ENCODE measurements at places on chromosomes 11 and 22.
A peak's percentile ranks its signal among the peaks of the same experiment; 100 is the strongest.

DNA sequence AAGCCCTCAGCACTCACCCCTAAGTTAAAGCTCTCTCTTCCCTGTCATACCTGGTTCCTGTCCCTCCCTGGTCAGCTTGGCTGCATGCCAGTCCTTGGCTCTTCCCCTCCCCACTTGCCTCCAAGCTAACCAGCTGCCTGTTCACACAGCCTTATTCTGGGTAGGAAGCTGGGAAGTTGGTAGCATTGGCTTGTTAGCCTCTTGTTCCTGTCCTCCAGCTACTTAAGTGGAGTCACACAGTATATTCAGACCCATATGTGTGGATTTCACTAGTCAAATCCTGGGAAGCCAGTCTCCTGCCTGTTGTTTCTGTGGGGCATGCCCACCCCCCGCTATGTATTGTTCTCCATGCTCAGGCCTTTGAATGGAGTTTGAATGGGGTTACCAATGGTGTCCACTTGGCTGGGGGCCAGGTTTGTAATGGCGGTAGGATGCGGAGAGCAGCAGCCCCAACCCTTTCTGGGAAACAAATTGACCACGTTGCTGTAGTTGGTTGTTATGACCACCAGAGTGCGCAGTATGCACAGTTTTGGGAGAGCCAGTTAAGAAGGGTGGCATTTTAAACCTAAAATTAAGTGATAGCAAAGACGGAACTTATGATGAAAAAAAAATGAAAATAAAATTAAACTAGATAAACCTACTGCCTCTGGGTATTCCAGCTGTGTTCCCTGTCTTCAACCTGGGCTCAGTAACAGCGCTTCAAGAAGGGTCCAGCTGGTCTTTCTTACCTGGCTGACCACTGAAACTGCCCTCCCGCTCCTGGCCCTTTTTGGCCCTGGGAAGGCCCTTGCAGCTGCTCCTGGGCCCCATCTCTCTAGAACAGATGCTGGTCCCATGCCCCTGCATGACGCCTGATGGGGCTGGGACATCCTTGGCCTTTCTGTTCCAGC, 10.7 kb upstream of the RPS3 start:
- peak; percentile 92 for DNase-seq
- peaks cover 17% of the 10 kb centered on the region for H3K4me1 ChIP-seq
- no peaks in the 10 kb centered on the region for H3K27me3 ChIP-seq
- no peak overlapping the region for H3K27ac ChIP-seq

- H3K27me3 ChIP-seq = no peaks in the 10 kb centered on the region
- H3K4me3 ChIP-seq = peak overlapping the region; percentile 55
- no peak overlapping the region for H3K27ac ChIP-seq
- no peaks in the 10 kb centered on the region for H3K36me3 ChIP-seq
- DNase-seq = peak; percentile 25
These were observed 668 bp upstream of the CHST1 start for GRCh38 chr11:45665933-45666647.

- no peak overlapping the region for H3K27ac ChIP-seq
- H3K4me3 ChIP-seq = no peak overlapping the region
- H3K36me3 ChIP-seq = no peaks in the 10 kb centered on the region
- H3K4me1 ChIP-seq = no peaks in the 10 kb centered on the region
- DNase-seq = no peak
These were observed 129.4 kb downstream of the CCDC34 start for GRCh38 chr11:27233654-27234042.

GRCh38 chr22:49951000-49951677, 9.4 kb upstream of the PIM3 start:
- H3K4me1 ChIP-seq = peaks cover 10% of the 10 kb centered on the region
- no peaks in the 10 kb centered on the region for H3K27me3 ChIP-seq
- no peak for DNase-seq
- no peaks in the 10 kb centered on the region for H3K36me3 ChIP-seq
- no peak overlapping the region for H3K27ac ChIP-seq
- H3K4me3 ChIP-seq = no peak overlapping the region

GRCh38 chr11:69022260-69022659, 9.2 kb upstream of the MRGPRF start:
- no peaks in the 10 kb centered on the region for H3K36me3 ChIP-seq
- no peak for DNase-seq
- H3K4me3 ChIP-seq = no peak overlapping the region
- H3K4me1 ChIP-seq = no peaks in the 10 kb centered on the region

- peaks cover 2% of the 10 kb centered on the region for H3K27me3 ChIP-seq
- DNase-seq = no peak
- H3K27ac ChIP-seq = no peak overlapping the region
These were observed 25.4 kb upstream of the FXYD2 start for GRCh38 chr11:117849781-117850414.

DNA sequence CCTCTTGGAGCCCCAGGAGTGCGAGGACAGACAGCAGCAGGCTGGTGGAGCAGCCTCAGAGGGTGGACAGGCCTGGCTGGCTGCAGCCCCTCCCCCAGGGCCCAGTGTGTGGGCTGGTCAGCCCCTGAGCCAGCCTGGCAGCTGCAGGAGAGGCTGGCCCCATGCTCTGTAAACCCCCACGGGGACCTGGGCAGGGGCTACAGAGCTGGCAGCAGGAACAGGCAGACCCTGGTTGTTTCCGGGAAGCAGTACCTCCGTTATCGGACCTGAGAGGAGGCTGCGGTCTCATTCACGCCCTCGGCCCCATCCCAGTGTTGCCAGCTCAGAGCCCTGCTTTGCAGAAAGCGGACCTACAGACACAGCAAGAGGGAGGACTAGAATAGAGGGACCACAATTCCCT, 38.5 kb upstream of the COMT start:
- no peaks in the 10 kb centered on the region for H3K36me3 ChIP-seq
- no peak overlapping the region for H3K27ac ChIP-seq
- no peak overlapping the region for H3K4me3 ChIP-seq
- no peaks in the 10 kb centered on the region for H3K27me3 ChIP-seq
- no peak for DNase-seq
- H3K4me1 ChIP-seq = no peaks in the 10 kb centered on the region

DNA sequence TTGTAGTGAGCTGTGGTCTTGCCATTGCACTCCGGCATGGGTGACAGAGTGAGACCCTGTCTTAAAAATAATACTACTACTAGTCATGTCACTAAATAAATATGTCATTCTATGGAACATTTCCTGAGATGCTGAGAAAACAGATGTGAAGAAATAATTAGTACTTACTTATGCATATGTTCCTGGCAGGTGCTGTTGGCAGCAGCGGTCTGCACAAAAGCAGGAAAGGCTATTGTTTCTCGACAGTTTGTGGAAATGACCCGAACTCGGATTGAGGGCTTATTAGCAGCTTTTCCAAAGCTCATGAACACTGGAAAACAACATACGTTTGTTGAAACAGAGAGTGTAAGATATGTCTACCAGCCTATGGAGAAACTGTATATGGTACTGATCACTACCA, 8.8 kb downstream of the ARCN1 start:
- H3K27ac ChIP-seq = peak overlapping the region; percentile 66
- peak; percentile 95 for DNase-seq
- H3K4me3 ChIP-seq = peak overlapping the region; percentile 13
- H3K4me1 ChIP-seq = peaks cover 23% of the 10 kb centered on the region
- peaks cover 18% of the 10 kb centered on the region for H3K36me3 ChIP-seq

- no peak overlapping the region for H3K4me3 ChIP-seq
- no peak for DNase-seq
- no peaks in the 10 kb centered on the region for H3K36me3 ChIP-seq
- peaks cover 5% of the 10 kb centered on the region for H3K27me3 ChIP-seq
- no peaks in the 10 kb centered on the region for H3K4me1 ChIP-seq
These were observed 79.9 kb upstream of the SEPTIN5 start for GRCh38 chr22:19634226-19634975.

DNA sequence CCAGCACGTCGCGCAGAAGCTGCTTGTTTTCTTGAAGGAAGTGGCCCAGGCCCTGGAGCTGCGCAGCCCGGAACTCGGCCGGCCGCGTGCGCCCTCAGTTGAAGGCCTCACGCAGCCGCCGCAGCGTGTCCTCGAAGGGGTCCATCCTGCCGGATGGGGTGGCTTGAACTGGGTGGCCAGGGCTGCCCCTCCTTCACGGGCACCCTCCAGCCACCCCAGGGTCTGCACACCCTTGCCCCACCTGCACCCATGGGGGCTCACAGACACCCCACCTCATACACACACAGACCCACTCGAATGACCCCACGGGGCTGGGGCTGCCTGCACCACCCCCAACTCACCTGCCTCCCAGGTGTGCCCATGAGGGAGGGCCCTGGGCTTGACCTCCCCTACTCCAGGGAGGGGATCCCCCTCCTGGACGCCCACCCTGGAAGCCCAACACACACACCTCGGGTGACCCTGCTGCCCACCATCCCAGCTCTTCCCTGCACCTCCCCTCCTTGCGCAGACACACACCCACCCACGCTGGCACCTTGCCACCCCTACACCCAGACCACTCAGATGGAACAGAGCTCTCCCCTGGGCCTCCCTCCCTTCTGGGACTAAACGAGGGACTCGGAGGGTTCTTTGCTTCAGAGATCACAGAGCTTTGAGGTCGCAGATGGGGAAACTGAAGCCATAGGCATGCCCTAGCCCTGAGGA, 6.8 kb downstream of the ALDH3B2 start:
- H3K36me3 ChIP-seq = no peaks in the 10 kb centered on the region
- H3K27me3 ChIP-seq = no peaks in the 10 kb centered on the region
- no peaks in the 10 kb centered on the region for H3K4me1 ChIP-seq
- no peak overlapping the region for H3K4me3 ChIP-seq
- H3K27ac ChIP-seq = no peak overlapping the region
- no peak for DNase-seq

DNA sequence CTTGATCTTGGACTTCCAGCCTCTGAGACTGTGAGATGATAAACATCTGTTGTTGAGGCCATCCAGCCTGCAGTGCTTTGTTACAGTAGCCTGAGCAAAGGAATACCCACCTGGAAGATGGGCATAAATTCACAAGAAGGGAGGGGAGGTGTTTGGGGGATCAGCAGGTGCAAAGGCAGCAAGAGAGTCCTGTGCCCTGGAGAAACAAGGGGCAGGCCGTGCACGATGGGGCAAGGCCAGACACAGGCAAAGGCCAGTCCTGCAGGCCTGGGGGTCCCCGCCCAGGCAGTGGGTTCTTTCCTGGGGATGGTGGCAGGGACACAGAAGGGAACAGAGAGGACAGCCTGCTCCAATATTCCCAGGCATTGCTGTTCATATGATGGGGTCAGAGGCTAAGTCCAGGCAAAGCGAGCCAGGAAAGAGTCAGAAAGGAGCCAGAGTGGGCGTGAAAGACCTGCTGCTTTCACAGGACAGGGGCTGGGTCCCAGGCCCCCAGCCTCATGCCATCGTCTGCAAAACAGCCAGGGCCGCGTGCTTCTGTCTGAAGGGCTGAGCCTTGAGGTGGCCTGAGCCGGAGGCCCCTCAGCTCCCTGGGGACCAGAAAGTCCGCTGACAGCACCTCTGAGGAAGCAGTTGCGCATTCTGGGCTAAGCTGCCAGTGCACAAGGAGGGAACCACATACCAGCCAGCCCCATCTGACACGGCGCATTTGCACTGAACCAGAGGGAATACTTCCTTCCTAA, 48.8 kb downstream of the MYEOV start:
- no peaks in the 10 kb centered on the region for H3K27me3 ChIP-seq
- DNase-seq = no peak
- H3K36me3 ChIP-seq = no peaks in the 10 kb centered on the region
- H3K27ac ChIP-seq = no peak overlapping the region

DNA sequence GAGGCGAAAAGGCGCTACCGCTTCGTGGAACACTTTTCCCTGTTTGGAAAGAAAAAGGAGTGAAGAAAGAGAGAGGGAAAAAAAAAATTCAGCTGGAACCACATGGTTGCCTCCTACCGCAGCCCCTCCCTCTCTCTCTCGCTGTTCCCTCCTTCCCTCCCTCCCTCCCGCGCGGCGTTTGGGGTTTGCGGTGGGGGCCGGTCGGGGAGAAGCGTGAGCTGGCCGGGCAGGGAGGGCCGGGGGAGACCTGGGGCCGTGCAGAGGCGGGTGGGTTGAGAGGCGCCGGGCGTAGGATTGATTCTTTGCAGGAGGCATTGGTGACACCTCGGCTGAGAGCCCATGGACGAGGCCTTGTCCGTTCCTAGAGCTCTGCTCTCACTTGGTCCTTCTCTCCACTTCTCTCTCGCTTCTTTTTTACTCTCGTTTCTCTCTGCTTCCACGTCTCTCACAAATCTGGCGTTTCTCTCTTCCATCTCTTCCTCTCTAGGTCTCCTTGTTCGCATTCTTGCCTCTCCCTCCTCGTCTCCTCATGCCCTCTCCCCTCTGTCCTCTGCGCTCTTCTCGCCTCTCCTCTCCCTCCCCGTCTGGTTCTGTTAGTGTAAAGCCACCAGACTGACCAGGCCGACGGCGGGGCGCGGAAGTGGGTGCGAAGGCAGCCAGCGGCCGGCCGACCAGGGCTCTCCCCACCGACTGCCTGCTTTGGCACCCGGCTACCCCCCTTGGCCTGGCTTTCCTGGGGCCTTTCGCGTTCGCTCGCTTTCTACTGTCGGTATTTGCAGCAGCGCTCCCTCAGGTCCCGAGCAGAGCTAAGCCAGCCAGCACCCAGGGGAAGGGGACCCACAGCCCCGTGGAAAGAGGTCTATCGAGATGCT, at the start of gene CLMP:
Gene CLMP (minus strand): TSS at position 61 of the 872 bp plus-strand sequence. CDS start 308 bp downstream, outside the sequence.
- no peaks in the 10 kb centered on the region for H3K36me3 ChIP-seq
- no peak within 1 kb of the TSS for H3K27ac ChIP-seq
- peaks cover 15% of the 10 kb centered on the region for H3K27me3 ChIP-seq
- no peak for DNase-seq
- H3K4me3 ChIP-seq = peak within 1 kb of the TSS; percentile 40

GRCh38 chr11:23226331-23227077, 366.2 kb upstream of the CCDC179 start:
- DNase-seq = no peak
- no peaks in the 10 kb centered on the region for H3K36me3 ChIP-seq
- no peak overlapping the region for H3K4me3 ChIP-seq
- H3K4me1 ChIP-seq = no peaks in the 10 kb centered on the region
- no peak overlapping the region for H3K27ac ChIP-seq
- H3K27me3 ChIP-seq = no peaks in the 10 kb centered on the region

DNA sequence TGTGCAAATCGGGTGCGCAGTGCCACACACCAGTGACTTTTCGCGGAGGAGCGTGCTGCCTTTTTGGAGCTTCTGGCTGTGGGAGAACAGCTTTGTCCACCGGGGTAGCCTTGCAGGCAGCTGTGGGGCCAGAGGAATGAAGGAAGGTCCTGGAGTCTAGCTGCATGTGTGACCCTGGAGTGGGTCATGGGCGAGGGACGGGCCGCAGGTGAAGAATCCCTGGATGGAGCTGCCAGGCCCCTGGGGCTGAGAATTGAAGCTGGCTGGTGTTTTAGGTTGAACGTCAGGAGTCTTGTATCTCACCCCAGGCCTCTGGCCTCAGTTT, 8.6 kb downstream of the CCND1 start:
- H3K27me3 ChIP-seq = no peaks in the 10 kb centered on the region
- no peak overlapping the region for H3K4me3 ChIP-seq
- DNase-seq = no peak
- peaks cover 2% of the 10 kb centered on the region for H3K4me1 ChIP-seq
- no peak overlapping the region for H3K27ac ChIP-seq

DNA sequence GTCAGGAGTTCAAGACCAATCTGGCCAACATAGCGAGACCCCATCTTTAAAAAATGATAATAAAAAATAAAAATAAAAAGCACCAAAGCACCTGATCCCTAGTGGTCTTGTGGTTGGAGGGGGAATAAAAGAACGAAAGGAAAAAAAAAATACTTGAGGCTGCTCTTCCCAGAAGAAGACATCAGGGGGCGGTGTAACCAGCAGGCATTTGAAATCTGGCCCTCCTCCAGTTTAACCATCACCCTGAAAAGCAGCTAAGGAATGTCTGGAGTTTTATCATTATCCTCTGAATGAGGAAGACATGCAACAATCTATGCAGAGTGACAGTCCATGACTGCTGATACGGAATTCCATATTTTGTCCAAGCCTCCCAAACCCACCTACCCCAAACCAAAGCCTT, 5.6 kb upstream of the KCTD17 start:
- no peaks in the 10 kb centered on the region for H3K27me3 ChIP-seq

Measured in endothelial cell of umbilical vein (primary cell).